ENCODE measurements at places on chromosomes 16 and 17. TPM values are rescaled to one million over a fixed set of nuclear protein-coding genes. Genes with fewer than 3 reads are reported as not detected.

The MYLK3 gene
- 0.95 TPM for total RNA-seq

The ABCC3 gene
- 0.67 TPM for total RNA-seq

The TMEM220 gene
- 2.3 TPM for total RNA-seq

The WNT3 gene
- 14.4 TPM for total RNA-seq

The CAMTA2 gene
- total RNA-seq = 42.3 TPM

The PPL gene
- 1.1 TPM for total RNA-seq

The TPSG1 gene
- not detected for total RNA-seq

The UBALD2 gene
- 90.4 TPM for total RNA-seq

The SLC47A1 gene
- total RNA-seq = 6.8 TPM

The HCRT gene
- not detected for total RNA-seq

The LYRM9 gene
- total RNA-seq = 8.3 TPM

The GDPD1 gene
- total RNA-seq = 3.1 TPM

The PLEKHM1 gene
- 46.6 TPM for total RNA-seq

The KRT28 gene
- not detected for total RNA-seq

The TANC2 gene
- total RNA-seq = 86.1 TPM

The KRT20 gene
- not detected for total RNA-seq

The ST6GALNAC2 gene
- total RNA-seq = 2.2 TPM

The ABCC6 gene
- 0.36 TPM for total RNA-seq

The TPPP3 gene
- total RNA-seq = 1.1 TPM

The SOX8 gene
- 4.3 TPM for total RNA-seq

The CNP gene
- total RNA-seq = 82.1 TPM

The MYH8 gene
- total RNA-seq = not detected

The ATP2A1 gene
- 1.9 TPM for total RNA-seq

The NTN3 gene
- not detected for total RNA-seq

The TADA2A gene
- 24.7 TPM for total RNA-seq

The KCNH6 gene
- 18.6 TPM for total RNA-seq

The DNAH2 gene
- 0.72 TPM for total RNA-seq

The KRTAP1-1 gene
- not detected for total RNA-seq

The CLEC18C gene
- 1.0 TPM for total RNA-seq

The MEFV gene
- not detected for total RNA-seq

The TMEM186 gene
- total RNA-seq = 8.1 TPM

The SOST gene
- 29.6 TPM for total RNA-seq

The HOXB4 gene
- 6.5 TPM for total RNA-seq

The CDT1 gene
- total RNA-seq = 16.2 TPM

The ADCY9 gene
- 3.3 TPM for total RNA-seq

The NGFR gene
- 4.5 TPM for total RNA-seq

The FAM20A gene
- total RNA-seq = 0.44 TPM

The PRSS22 gene
- 0.59 TPM for total RNA-seq

The CPHXL2 gene
- not detected for total RNA-seq

The GNG13 gene
- total RNA-seq = not detected

The AGRP gene
- total RNA-seq = not detected

The SMIM22 gene
- not detected for total RNA-seq

The FKBP10 gene
- total RNA-seq = 167 TPM

The NAGS gene
- 1.2 TPM for total RNA-seq

The USP6 gene
- 5.6 TPM for total RNA-seq

The TPSD1 gene
- not detected for total RNA-seq
